ENCODE measurements at places on chromosomes 7 and 10.

DNA sequence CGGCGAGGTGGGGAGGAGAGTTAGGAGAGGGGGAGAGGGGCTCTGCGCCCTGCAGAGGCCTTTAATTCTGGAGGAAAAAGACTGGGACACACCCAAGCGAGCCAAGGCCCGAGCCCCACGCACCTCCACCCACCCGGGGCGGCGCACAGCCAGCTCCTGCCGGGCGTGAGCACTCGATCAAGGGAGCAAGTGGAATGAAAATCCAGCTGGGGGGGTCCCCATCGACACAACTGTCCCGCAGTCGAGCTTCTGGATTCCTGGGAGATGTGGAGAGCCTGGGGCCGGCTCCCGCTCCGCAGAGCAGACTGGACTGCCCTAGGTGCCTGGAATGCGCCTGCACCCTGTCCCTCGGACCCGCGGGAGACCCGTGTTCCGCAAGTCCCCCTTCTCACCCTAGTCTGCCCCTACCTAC is 7.4 kb upstream of the EN2 start:
- no peak for DNase-seq

DNA sequence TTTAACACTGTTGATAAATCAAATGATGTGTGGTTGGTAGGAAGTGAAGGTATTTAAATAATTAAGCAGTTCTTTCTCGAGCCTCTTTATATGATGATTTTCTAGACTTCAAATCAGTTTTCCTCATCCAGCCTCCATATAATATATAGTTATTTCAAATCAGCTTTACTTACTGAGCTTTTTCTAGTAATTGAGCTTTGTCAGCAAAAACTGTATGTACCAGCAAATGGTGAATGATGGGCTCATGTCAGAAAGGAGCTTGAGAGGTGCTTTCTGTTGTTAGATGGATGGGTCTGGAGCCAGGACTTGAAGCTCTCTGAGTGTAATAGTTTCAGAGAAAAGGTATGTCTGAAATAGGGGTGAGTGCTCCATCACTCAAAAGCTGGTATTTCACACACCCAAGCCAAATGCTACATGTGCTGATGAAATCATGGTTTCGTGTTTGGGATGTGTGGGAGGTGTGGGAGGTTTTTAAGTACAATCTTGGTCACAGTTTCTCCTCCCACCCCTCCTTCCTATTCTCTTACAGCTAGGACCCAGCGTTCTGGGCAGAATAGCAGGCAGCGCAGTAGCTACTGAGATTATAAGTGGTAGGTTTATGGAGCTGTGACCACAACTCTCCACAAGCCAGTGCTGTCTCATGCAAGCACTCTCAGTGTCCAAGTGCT is 55.8 kb downstream of the LRMDA start:
- no peak for DNase-seq

GRCh38 chr10:13066527-13066926 is 33.4 kb upstream of the OPTN start:
- no peak for DNase-seq

- DNase-seq, result peak; percentile 60
Measured at GRCh38 chr7:33109005-33109757, at the start of gene RP9. TSS of gene RP9 (minus strand) at chr7:33109404. CDS start at chr7:33109372, 32 bp downstream.

- DNase-seq, result no peak
Measured at GRCh38 chr10:3749600-3749999, 35.4 kb downstream of the KLF6 start.

GRCh38 chr7:253581-254336 is 36.2 kb upstream of the FOXL3 start:
- DNase-seq, result no peak

DNA sequence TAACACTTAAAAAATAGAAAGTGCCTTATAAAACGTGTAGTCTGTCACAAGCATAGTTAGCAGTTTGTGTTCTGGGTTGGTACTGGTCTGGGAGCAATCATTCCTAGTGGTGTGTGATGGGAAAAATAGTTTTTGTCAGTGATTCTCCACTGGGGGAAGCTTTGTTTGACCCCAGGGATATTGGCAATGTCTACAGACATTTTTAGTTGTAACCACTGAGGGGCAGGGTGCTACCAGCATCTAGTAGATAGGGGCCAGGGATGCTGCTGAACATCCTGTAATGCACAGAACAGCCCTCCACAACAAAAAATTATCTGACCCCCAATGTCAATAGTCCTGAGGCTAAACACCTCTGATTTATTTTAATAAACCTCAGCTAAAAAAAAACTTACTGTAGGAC is 51.6 kb upstream of the CREB5 start:
- no peak for DNase-seq

- DNase-seq, result no peak
Measured at GRCh38 chr7:39168403-39169098, 190.8 kb downstream of the POU6F2 start.

- DNase-seq, result no peak
Measured at GRCh38 chr10:79468015-79468560, 22.7 kb upstream of the ZCCHC24 start.

GRCh38 chr10:124392626-124393342 is 25.9 kb downstream of the OAT start:
- DNase-seq, result no peak

GRCh38 chr10:105761576-105762260 is 1120.6 kb downstream of the SORCS3 start:
- DNase-seq, result no peak

DNA sequence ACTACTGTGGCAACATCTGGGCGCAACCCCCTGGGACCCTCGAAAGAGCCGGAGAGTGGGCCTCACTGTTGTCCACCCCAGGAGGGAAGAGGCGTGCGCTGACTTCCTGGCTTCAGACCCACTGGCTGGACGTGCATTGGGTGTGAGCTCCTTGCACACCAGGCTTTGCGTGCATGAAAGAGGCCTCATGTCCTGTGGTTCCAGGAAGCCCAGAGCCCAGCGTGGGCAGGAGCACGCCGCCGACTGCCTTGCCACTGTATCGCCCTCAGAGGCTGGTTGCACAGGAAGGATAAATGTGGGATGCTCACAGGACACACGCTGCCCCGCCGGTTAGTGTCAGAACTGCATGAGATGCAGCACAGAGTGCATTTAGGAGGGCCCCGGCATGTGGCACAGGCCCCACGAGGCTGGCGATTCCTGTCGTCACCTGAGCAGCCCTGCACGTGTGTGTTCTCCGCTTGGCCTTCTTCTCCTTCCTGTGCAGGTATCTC is 8.5 kb upstream of the JAKMIP3 start:
- no peak for DNase-seq

DNA sequence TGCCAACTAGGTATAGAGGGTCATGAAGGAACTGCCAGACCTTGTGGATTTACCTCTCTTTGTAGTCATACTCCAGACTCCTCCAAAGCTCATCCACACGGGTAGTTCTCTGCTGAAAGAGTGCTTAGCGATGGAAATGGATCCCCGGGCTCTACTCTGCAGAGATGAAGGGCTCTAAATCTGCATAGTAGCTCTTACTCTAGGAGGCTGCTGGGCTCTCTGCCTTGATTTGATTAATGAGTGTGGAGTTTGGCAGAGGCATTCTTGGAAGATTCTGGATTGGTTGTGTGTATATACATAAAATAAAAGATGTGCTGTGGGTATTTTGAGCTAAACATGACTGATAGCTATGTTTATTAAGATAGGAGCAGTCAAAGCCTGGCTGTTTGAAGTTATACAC is 21.3 kb upstream of the CPXM2 start:
- DNase-seq, result no peak

DNA sequence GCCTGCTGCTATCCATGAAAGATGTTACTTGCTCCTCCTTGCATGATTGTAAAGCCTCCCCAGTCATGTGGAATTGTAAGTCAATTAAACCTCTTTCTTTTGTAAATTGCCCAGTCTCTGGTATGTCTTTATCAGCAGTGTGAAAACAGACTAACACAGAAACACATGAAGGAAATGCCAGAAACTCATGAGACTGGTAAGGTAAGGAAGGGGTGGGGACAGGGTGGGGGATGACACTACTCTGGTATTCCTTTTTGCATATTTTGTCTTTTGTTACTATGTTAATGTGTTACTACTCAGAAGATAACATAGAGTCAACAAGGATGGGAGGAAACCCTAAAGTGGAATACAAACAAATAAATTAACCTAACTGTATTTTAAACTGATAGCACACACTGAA is 69.8 kb upstream of the DRGX start:
- DNase-seq, result no peak

DNA sequence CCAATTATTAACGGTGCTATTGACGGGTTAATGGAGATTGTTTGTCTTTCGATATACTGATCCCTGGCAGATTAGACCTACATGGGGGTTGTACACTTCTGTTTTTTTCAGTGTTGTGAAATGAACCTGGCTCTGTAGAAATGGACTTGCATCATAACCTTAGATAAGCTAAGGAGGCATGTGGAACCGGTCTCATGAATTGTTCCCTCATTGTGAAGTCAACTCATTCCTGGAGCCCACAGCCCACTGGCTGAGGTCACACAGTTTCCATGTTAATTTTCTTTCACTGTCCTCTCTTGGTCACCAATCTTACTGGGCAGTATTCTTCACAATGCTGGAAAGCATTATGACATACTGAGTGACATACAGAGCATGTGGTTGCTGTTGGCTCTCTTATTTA is 202.8 kb downstream of the BMPER start:
- DNase-seq, result no peak

- no peak for DNase-seq
Measured at GRCh38 chr10:11716686-11717085, 25.5 kb upstream of the ECHDC3 start.

GRCh38 chr10:11913079-11913641 is 90.0 kb downstream of the PROSER2 start:
- DNase-seq, result no peak

DNA sequence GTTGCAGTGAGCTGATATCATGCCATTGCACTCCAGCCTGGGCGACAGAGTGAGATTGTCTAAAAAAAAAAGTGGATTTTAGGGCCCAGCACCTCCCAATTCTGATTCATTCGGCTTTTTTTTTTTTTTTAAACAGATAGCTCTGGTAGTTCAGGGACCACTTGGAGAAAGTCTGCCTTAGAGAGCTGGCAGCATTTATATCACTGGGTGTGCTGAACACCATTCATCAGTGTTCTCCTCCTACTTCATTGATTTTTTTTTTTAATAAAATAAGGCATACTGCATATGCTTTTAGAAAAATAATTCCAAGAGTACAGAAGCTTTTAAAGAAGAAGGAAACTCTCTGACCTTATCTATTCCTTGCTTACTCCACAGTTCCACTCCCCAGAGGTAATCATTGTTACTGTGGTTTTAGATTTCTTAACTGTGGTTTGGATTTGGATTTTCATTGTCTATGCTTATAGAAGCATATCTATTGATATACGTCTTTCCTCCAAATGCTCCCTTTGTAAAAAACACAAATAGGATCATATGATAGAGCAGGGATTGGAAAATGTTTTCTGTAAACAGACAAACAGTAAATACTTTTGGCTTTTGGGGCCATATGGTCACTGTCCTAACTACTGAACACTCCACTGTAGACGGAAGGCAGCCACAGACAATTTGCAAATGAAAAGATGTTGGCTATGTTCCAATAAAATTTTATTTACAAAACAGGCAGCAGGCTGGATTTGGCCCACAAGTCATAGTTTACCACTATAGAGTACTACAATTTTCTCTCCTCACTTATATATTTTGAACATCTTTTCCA is 21.1 kb upstream of the SAR1A start:
- DNase-seq, result no peak

GRCh38 chr7:53336105-53336668 is 300.8 kb downstream of the POM121L12 start:
- DNase-seq, result no peak

DNA sequence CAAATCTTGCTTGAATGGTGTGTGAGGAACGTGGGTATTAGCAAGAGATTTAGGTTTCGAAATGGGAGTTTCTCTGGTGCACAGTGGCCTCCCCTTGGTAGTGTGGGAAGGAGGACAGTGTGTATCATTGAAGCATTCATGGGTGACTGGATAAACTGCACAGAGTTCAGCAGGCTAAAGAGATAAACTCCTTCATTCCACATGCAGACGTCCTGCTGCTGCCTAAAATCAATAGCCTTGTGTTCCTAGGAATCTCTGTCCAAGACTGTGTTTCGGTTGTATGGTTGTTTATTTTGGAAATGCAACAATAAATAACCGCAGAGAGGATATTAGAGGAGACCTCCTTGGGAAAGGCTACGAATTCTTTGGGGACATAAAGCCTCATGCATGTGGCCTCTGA is 100.9 kb upstream of the FAM171A1 start:
- DNase-seq, result no peak

- DNase-seq, result no peak
Measured at GRCh38 chr7:24863626-24864025, 106.4 kb upstream of the GSDME start.

GRCh38 chr10:18684416-18684815 is 25.2 kb downstream of the ARL5B start:
- DNase-seq, result no peak

- DNase-seq, result no peak
Measured at GRCh38 chr10:131513445-131513844, 201.9 kb upstream of the TCERG1L start.

- peak; percentile 60 for DNase-seq
Measured at GRCh38 chr7:26090927-26091519, 61.0 kb upstream of the NFE2L3 start.

GRCh38 chr7:116551692-116552091 is 26.9 kb downstream of the CAV1 start:
- DNase-seq, result no peak

DNA sequence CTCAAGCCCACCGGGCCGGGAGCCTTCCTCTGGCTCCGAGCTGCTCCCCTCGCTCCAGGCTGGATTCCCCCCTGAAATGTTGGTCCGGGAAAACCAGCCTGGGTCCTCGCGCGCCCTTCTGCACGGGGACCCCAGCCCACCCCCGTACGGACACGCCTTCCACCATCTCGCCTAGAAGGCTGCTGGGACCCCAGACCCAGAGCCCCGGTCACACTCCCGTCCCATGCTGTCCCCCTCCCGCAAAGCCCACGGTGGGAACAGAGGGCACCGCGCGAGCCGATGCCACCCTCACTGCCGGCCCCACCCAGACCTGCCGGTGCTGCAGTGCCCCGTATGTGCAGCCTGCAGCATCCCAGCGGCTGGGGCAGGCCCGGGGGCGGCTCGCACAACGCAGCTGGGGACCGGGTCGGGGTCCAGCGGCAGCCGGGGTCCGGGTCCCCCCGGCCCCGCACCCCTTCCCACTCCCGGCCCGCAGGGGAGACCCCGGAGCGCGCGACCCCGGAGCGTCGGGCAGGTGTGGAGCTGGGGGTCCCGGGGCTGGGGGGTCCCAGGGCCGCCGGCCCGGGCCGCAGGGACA is 871 bp downstream of the SPOCK2 start:
- no peak for DNase-seq

DNA sequence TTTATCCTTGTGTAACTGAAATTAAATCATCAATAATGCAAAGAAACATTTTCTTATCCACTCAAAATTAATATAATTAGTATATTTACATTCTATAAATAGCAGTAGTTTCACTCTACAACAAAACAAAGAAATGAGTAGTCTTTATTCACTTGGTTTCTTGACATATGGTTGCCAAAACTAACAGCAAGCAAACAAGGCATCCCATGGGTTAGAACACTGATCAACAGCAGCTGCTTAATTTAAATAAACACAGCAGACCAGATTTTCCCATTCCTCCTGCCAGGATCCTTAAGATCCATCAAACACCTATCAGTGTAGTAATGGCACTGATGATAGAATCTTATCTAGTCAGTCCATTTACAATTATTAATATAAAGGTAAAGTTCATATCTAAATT is 22.1 kb downstream of the NCAPG2 start:
- DNase-seq, result no peak
